Activated T-cell treated with anti-CD3 and anti-CD28 coated beads, Interleukin-2, amount 50 U/mL, for 48 hours (primary cell): ENCODE measurements at places on chromosomes 13 and 19.

DNA sequence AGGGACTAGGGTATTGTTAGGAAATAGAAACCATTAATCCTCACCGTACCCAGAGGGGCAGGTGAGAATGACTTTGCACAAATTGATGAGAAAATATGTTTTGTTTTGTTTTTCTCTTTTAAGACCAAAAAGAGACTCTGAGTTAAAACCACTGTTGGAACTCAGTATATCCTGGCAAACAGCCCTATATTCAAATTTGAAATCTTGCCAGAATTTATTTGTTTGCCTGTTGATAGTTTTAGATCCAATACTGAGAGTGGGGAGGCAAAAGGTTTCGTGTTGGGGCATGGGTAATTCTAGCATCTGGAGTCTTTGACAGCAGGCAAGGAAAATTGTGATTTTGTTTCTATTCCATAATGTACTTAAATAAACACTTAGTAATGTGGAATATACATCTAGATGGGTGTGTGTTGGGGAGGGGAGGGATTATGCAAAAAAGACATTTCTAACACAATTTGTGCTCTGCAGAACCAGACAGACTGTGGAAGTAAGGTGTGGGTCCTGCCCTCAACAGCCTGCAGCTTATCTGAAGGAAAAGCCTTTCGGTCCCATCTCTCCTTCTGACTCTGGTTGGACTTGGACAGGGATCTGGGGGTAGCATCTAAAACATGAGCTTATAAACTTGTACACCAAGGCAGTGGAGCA lies 190.7 kb downstream of the OXGR1 start:
- no peak for DNase-seq

- no peak for DNase-seq
Observed at GRCh38 chr19:51735759-51736449, 12.1 kb upstream of the HAS1 start.

GRCh38 chr13:30312904-30313303 lies 5.6 kb upstream of the KATNAL1 start:
- DNase-seq: no peak

GRCh38 chr19:19138109-19138981 lies at the start of gene TMEM161A:
Gene TMEM161A, minus strand, starts transcription at chr19:19138478. Its CDS starts 50 bp downstream, at chr19:19138428.
- peak; percentile 99 for DNase-seq

- DNase-seq: peak; percentile 77
Observed at GRCh38 chr19:35935911-35936737, at the start of gene LRFN3. Gene LRFN3, plus strand, starts transcription at chr19:35936374. Its CDS starts 3,052 bp downstream, at chr19:35939426.

DNA sequence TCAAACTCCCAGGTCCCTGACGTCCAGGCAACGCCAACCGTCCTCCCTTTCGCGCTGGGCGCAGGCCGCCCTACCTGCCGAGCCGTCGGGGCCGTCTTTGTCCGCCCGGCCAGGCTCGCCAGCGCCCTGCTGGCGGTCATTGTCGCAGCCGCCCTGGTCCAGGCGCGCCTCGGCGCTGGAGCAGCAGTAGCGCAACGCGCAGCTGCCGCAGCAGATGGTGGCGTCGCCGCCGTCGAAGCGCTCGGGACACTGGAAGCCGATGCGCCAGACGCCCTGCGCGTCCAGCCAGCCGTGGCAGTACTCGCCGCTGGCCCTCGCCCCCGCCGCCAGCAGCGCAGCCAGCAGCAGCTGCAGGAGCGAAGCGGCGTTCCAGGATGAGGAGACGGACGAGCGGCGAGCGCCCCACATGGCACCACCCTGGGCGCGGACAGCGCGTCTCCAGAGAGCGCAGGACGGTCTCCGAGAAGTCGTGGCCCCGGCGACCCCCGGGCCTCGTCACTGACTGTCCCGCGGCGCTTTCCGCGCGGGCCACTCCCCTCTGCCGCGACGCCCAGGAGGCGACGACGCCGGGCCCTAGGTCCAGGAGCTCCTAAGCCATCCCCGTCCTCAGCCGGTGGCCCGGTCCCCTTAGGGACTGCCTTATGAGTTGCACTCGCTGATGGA lies 1.1 kb downstream of the SHISA2 start:
- DNase-seq: peak; percentile 50

- peak; percentile 65 for DNase-seq
Observed at GRCh38 chr19:29662604-29663404, 2.5 kb upstream of the PLEKHF1 start.

- DNase-seq: no peak
Observed at GRCh38 chr13:40477623-40478608, 188.5 kb downstream of the FOXO1 start.

DNA sequence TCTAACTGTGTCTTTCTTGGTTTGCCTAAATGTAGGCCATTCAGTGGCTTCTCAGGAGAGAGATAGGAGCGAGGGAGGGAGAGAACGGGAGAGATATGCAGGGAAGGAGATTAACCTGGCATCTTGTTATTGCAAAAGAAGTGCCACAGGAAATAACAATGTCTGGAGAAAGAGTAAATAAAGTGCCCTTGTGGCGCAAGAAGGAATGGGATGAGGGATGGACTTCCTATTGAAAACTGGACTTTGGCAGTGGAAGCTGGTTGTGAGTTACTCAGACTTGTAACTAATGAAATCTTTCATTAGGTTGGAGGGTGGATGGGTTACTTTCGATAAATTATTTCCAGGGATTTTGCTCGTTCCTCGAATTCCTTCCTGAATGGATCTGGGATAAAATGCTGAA lies 136.1 kb downstream of the LACC1 start:
- no peak for DNase-seq

DNA sequence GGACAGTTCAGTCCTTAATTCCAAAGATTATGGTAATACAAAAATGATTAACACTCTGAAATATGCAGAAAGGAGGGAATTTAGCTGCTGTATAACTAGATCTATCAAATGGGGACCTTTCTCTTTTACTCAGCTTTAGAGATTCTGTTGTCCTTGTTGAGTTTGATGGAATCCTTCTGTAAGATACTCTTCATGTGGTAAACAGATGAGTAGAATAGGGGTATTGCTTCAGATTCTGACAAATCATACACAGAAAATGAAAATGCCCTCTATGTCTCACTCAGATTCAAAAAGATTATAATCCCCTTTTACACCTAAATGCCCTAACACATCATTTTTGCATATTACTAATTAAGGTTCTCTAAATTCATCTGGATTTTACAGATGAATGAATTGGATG lies 50.7 kb downstream of the ARHGAP35 start:
- DNase-seq: no peak

DNA sequence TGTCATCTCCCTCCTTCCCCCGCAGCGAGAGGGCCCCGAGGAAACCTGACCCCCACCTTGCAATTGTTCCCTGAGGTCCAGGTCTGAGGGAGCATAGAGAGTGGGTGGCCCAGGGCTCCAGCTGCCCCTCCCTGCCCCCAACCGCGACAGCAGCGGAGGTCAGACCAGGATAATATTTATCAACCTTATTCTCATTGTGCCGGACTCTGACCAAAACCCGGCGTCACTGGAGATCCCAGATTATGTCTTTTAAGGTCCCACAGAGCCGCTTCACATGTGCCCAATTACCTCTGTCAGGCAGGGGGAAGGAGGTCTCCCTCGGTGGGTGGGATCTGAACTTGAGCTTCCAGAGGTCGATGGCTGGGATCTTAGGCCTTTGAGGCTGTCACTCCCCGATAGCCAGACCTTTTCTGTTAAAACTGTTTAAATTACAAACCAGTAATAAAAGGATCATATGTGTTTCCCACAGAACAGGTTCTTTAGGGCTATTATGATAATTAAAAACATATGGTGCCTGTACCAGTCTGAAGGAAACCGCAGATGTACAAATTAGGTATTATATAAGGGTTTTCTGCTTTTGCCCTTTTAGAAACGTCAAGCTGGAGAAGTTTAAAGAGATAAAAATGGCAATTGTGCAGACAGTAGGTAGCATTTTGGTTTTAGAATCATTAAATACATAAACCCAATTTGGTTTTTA lies 195.5 kb downstream of the ZNF536 start:
- DNase-seq: no peak

- no peak for DNase-seq
Observed at GRCh38 chr13:58619396-58620113, 988.0 kb downstream of the PCDH17 start.

DNA sequence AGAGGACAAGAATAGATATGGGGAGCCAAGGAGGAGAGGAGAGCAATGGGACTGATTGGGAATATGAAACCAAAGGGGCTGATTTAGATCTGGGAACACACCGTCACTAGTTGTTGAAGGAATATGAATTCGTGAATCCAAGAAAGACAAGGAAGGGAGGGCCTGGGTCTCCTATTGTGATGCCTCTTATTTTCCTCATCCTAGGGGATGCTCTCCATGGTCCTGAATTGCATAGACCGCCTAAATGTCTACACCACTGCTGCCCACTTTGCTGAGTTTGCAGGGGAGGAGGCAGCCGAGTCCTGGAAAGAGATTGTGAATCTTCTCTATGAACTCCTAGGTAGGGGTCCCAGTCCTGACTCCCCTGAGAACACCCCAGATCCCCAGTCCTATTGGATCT lies 21.5 kb downstream of the RYR1 start:
- no peak for DNase-seq

DNA sequence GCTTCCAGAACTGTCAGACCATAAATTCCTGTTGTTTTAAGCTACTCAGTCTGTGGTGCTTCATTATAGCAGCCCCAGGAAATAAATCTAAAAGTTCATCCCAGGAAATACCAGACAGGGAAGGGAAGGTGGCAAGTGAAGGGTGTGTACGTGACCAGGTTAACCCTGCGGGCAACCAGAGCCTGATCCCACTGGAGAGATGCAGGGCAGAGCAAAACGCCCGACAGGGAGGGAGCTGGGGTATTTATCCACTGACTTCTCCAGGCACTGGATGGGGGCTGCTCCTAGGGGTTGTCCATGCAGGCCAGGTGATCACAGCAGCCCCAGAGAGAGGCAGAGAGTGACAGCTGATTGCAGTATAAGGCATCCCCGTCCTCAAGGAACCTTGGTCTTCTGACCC lies 150.9 kb downstream of the CACNA1A start:
- DNase-seq: no peak
